Activated T-helper 1 cell treated with anti-CD3 and anti-CD28 coated beads, Interleukin-12 subunit alpha, Interleukin-12 subunit beta, Interleukin-2, Interleukin-4 antibody, amounts not matched to agents 30 ng/mL and 10 ng/mL and 1 ng/mL, durations not matched to agents 14 hours and 24 hours and 36 hours (primary cell): ENCODE measurements at places on chromosomes 16 and 17.

DNA sequence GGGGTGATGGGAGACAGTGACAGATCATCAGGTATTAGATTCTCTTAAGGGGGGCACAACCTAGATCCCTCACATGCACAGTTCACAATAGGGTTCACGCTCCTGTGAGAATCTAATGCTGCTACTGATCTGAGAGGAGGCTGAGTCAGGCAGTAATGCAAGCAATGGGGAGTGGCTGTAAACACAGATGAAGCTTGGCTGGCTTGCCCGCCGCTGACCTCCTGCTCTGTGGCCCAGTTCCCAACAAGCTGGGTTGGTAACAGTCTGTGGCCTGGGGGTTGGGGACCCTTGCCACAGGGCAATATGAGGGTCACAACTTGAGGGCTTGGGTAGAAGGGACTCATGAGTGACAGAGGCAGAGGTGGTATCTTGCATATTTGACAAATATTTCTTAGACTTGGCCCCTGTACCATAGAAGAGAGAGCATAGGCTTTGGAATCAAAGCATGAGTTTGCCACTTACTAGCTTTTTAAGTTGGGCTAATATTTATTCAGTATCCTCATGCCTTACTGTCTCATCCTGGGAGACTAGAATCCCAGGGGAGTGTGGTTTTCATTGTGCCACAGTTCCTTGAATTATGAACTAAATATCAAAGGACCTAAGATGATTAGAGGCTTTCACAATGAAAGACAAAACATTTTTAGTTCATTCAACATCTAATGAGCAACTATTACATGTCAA is 133.4 kb downstream of the SPACA3 start:
- no peak for DNase-seq

- no peak for DNase-seq
Observed at GRCh38 chr16:48442379-48442778, 57.2 kb upstream of the SIAH1 start.

GRCh38 chr16:80526418-80527061 is 14.3 kb upstream of the DYNLRB2 start:
- DNase-seq: peak; percentile 35

DNA sequence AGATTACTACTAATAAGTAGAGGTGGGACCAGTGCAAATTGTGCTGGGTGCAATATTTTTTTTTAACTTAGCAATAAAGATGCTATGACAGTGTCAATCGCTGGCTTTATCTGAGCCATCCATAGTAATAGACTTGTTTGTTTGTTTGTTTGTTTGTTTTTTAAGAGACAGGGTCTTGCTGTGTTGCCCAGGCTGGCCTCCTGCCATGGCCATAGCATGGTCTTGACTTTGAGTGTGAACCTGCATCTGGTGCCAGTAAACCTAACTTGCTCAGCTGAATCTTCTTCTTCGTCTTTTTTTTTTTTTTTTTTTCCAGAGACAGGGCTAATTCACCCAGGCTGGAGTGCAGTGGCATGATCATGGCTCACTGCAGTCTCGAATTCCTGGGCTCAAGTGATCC is 46.6 kb downstream of the ZNRF1 start:
- DNase-seq: no peak

- peak; percentile 27 for DNase-seq
Observed at GRCh38 chr17:75181608-75182318, 996 bp downstream of the SUMO2 start.

DNA sequence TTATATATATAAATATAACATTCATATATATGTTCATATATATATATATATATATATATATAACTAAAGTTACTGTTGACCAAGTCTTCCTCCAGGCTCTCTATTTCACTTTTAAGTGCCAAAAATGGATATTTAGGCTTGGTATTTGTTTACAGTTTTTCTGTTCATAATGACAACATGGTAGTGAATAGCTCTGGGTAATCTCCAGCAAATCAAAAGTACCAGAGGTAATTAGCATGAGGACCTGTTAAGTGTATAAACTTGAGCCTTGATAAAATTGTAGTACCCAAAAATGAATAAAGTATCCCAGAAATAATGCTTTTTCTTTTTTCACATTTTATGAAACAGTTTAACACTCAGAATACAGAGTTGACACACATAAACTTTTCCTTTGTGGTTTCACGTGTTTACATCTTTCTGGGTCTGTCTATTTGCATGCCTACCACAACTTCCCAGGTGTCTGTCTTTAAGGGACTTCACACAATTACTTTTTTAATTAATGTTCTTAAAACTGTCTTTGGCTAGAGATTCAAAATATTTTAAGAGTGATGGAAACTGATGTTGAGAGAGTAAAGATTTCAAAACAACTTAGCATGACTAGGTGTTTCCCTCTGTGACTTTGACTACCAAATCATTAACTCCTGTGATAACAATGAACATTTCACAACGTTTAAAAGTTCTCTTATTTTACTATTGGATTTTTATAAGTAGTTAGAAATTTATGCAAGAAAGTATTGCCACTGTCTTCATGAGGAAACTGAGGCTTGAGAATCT is 47.9 kb downstream of the RABEP1 start:
- DNase-seq: no peak

- peak; percentile 34 for DNase-seq
Observed at GRCh38 chr17:7220593-7221277, 997 bp downstream of the ACADVL start.

DNA sequence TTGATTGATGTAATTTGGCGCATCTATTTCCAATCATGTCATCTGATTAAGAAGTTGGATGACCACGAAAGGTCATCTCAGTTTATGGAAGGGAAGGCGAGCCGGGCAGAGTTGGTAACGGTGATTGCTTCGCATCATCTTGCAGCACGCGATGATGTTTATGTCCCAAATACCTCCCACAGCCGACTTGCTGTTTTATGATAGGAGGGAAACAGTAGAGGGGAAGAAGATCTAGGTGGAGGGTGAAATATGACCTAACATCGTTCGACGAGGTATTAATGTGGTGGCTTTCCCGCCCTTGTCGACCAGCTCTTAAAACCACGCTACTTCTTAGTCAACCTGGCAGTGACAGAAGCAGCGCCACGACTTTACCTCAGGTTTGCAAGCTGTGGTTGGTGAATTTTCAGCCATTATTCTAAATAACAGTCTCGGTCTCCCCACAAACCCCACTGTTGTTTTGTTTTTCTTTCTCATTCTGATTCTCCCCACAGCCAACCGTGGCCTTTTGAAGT is 805 bp upstream of the TANC2 start:
- DNase-seq: peak; percentile 43
